H9 (cell line): ENCODE measurements at places on chromosomes 4 and X. TPM values are rescaled to one million over a fixed set of nuclear protein-coding genes. Genes with fewer than 3 reads are reported as not detected.

The CENPI gene
- total RNA-seq = 19.4 and 20.0 TPM in 2 replicates

The PDCL2 gene
- not detected in 2 replicates for total RNA-seq

The HSD17B13 gene
- not detected in 2 replicates for total RNA-seq

The RADX gene
- 1.5 and 1.6 TPM in 2 replicates for total RNA-seq

The KLB gene
- total RNA-seq = 0.07 TPM in 2 replicates

The HHIP gene
- total RNA-seq = 2.7 and 3.8 TPM in 2 replicates

The CT83 gene
- total RNA-seq = not detected in 2 replicates

The KLHL4 gene
- 22.3 and 22.4 TPM in 2 replicates for total RNA-seq

The NAP1L5 gene
- 2.1 and 2.2 TPM in 2 replicates for total RNA-seq

The MSMO1 gene
- total RNA-seq = 68.3 and 79.3 TPM in 2 replicates

The CT47B1 gene
- not detected in 2 replicates for total RNA-seq

The BST1 gene
- 0.48 TPM in 1 of 2 replicates, not detected in the other for total RNA-seq

The WDR17 gene
- 2.0 and 2.6 TPM in 2 replicates for total RNA-seq

The GPM6B gene
- total RNA-seq = 73.9 and 79.8 TPM in 2 replicates

The GABRB1 gene
- total RNA-seq = 0.39 TPM in 1 of 2 replicates, not detected in the other

The RAI2 gene
- total RNA-seq = 0.61 and 0.72 TPM in 2 replicates

The XIAP gene
- total RNA-seq = 35.2 and 40.5 TPM in 2 replicates

The VCX3B gene
- total RNA-seq = not detected in 2 replicates

The CXCL3 gene
- 3.7 and 4.4 TPM in 2 replicates for total RNA-seq

The DUX4 gene
- not detected in 2 replicates for total RNA-seq

The RAB33A gene
- 0.59 and 0.92 TPM in 2 replicates for total RNA-seq

The ALB gene
- 0.29 TPM in 1 of 2 replicates, not detected in the other for total RNA-seq

The SULT1B1 gene
- not detected in 2 replicates for total RNA-seq
